ENCODE measurements at places on chromosomes 7 and 10.

- DNase-seq = no peak
Observed at GRCh38 chr7:32158076-32158475, 87.9 kb upstream of the PDE1C start.

GRCh38 chr7:144826208-144826607 is 9.6 kb downstream of the TPK1 start:
- DNase-seq = no peak

DNA sequence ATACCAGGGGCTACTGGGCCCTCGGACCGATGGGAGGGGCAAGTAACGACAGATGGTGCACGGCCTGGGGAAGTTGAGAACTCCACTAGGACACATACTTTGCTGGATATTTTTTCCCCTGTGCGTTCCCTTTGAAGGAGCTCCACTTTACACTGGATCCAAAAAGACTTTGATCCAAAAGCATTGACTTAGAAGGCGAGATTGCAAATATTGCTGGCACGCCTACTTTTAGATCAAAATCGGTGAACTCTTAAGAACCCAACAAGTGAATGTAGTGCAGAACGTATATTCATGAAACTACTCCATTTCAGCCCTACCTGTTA is 436 bp upstream of the SLC25A13 start:
- DNase-seq = no peak

GRCh38 chr10:79047875-79048638 is 20.7 kb upstream of the ZMIZ1 start:
- DNase-seq = peak; percentile 58

GRCh38 chr10:103713676-103714075 is 141.7 kb downstream of the SH3PXD2A start:
- no peak for DNase-seq

GRCh38 chr10:13858709-13859108 is 271.9 kb downstream of the PRPF18 start:
- no peak for DNase-seq

- no peak for DNase-seq
Observed at GRCh38 chr7:155224116-155224811, 73.4 kb upstream of the INSIG1 start.

DNA sequence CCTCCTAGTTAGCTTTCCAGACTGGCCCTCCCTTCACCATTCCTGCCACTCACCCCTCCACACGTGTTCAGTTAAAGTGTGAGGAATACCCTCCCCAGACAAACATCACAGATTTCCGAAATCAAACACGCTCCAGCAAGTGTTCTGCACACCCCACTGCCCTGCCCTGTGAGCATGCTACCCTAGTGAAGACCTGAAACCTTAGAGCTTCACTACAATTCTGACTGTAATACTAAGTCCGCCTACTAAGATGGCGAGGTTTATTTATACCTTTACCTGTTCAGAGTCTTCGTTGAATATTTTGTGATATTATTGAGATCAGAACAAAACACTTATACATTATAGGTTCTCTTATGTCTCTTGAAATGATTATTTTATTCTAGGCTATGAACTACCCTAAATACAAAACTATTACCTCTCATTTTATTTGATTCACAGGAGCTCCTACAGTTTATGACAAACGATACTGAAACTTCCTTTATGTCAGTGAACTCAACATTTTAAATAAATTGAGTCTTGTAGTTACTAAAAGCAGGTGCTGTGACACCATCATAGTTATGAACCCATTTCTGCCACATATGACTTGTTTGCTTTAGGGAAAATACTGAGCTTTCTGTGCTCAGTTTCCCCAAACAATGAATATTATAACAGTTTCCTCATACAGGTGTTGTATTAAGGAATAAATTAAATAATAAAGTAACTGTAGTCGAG is 8.6 kb downstream of the SCIN start:
- no peak for DNase-seq

- no peak for DNase-seq
Observed at GRCh38 chr10:129030603-129030895, 436.5 kb upstream of the MGMT start.

- no peak for DNase-seq
Observed at GRCh38 chr7:132044247-132044646, 487.8 kb upstream of the PODXL start.

- DNase-seq = no peak
Observed at GRCh38 chr10:131207176-131207575, 104.3 kb downstream of the TCERG1L start.

GRCh38 chr10:14362104-14362503 is 31.4 kb upstream of the FRMD4A start:
- no peak for DNase-seq

DNA sequence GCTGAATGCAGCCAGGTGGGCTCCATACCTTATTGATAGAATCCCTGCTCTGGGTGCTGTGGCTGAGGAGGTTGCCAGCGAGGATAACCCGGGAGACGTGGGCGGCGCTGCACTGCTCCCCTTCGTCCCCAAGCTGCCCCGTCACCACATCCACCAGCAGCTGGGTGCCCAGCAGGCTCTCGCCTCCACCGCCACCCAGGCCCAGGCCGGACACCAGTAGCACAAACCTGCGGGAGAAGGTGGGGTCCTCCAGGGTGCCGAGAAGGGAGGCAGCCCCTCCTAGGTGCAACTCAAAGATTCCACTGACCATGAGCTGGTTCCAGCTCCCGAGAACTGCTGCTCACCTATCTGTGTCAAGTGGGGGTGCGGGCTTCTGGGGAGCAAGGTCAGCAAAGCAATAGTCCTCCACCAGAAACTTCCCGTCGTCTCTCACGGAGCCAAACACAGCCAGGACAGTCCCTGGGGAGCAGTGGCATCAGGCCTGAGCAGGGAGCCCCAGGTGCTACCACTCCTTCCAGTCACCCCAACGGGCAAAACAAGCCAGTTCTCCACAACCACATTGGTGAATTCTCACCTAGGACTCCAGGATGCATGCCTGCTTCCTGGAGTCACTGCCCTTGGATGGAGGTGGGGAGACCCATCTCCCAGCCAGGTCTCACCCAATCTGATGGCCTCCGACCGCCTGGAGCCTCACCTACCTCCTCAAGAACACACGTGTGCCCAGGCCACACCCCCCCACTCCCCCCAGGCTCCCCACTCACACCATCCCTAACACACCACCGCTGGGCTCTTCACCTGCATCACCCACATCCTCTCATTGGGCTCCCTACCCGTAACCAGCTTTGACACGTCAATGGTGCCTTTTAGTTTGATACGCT is 6.3 kb downstream of the POLD2 start:
- no peak for DNase-seq

DNA sequence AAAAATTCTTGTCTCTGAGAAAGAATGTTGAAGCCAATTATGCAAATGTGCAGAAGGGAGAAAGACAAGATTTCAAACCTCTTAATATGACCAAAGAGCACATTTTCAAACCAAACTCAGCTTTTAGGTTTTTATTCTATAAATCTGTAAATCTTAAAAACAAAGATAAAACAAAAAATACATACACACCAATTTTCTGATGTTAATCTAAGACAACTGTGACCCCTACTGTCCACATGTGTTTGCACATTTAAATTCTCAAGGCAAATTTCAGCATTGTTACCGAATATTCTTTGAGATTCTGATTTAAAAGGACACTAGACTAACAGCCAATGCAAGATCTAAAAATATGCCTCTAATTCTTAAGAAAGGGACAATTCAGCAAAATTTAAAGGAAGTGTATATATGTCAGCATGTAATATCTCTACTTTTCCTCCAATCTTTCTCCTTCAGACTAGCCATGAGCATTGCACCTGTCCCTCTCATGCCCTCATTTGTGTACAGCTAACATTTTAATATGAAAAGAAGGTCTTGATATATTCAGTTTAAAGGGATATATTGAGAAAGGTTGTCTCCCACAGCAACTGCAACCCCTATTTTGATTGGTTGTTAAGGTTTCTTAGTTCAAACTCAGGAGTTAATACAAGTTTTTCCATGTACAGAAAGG is 417.9 kb downstream of the IPMK start:
- no peak for DNase-seq

DNA sequence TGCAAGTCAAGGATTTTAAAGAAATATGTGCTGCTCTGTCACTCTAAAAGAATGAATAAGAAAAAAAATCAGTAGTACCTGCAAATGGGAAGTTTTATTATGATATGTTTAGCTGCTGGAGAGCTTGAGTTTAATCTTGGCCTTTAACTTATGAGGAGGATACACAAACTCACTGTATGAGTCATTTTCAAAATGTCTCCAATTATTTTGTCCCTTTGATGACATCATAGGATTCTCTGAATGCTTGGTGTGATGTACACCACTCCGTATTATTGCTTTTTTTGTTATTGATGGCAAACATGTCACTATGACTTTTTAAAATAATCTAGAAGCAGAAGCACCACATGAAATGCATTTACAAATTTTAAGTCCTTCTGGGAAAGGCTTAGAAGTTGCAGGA is 125.8 kb downstream of the RALA start:
- DNase-seq = no peak

DNA sequence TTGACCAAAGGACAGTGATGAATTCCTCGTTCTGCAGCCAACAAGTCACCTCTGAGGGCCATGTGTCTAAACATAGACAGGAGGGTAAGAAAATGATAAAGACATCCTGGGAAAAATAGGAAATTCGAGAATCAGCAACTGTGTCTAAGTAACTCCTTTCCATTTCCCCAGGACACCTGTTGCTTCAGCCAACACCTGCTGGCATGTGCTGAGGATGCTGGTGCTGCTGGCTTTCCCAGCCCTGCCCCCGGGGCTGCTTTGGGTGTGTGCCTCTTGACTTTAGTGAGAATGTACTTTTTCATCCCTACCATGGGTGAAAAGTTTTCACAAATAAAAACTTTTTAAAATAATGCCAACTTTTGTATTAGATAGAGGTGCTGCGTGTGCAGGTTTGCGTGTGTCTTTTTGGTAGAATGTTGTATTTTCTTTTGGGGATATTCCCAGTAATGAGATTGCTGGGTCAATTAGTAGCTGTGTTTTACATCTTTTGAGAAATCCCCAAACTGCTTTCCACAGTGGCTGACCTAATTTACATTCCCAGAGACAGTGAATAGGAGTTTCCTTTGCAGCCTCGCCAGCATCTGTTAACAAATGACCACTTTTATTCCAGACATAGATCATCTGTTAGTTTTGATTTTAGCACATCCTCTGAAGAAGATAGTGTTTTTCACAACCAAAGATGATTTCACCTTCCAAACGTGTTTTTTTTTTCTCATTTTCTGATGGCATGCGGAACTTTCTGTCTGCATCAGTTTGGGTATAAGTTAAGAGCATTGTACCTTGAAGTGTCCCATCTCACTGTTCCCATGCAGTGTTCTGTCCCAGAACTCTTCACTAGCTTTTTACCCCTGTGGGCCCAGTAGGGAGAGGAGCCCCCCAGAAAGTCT is 104.2 kb upstream of the ACBD5 start:
- no peak for DNase-seq

DNA sequence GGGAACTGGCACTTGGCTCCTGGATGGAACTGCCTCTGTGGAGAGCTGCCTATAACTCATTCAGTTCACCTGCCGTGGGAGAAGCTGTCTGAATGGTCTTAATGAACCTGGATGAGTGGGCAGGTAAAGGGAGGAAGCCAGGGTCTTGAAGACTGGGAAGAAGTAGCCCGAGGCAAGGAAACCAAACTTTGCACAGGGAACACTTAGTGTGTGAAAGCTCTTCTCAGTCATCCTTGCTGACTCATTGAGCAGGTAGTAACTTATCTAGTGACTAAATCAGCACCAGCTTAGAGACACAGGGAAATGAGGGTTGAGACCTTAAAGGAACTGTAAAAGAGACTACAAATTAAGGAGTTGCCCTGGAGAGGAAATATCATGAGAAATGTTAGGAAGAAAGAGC is 9.9 kb downstream of the LRRC4 start:
- DNase-seq = no peak

GRCh38 chr10:75261813-75262705 is 26.3 kb upstream of the COMTD1 start:
- no peak for DNase-seq

GRCh38 chr7:44213206-44213876 is 12.6 kb downstream of the YKT6 start:
- no peak for DNase-seq

DNA sequence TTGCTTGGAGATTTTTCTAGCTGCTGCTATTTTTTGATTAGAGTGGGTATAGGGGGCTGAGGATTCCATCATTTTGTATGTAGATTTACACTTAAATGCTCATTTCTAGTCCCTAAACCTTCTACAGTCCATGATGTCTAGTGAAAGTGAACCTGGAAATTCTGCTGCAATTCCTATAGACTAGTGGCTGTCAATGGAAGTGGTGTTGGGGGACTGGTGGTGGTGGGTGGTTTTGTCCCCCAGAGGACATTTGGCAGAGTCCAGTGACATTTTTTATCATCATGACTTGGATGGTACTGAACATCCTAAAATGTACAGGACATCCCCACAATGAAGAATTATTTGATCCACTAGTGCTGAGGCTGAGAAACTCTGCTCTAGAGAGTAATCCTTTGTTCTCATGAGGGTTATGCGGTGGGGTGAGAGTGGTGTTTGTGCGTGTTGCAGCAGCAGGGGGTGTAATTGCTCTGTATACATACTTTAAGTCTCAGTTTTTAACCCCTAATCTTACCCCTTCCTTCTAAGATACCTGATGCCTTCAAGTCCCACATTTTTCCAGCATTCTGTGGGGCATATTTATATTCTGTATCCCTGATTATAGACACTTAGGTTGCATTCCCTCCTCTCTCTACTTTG is 35.0 kb downstream of the KIF11 start:
- no peak for DNase-seq

DNA sequence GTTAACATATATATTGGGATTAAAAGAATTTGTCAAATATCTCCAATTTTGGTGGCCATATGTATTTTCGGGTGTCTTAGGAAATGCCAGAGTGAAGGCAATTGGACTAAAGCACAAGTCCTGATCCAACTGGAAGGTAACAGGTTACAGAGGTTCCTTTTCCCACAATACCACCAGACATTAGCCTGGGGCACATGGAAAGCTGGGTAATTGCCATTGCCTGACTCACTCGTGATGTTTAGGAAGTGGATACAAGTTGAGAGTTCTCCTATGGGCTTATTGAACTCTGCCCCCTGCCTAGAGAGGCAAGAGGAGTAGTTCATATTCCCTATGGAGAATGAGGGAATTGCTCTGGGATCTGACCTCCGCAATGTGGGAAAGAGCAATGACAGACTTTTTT is 5.7 kb downstream of the DNAH11 start:
- no peak for DNase-seq
